ENCODE measurements at places on chromosomes 5 and 9.

- no peaks in the 10 kb centered on the region for H3K4me1 ChIP-seq
- no peaks in the 10 kb centered on the region for H3K27me3 ChIP-seq
- peak; percentile 88 for DNase-seq
- no peaks in the 10 kb centered on the region for H3K36me3 ChIP-seq
These were observed 341.1 kb downstream of the ASTN2 start for GRCh38 chr9:117073539-117074341.

GRCh38 chr9:93300585-93301081 lies 116.7 kb downstream of the WNK2 start:
- no peak for DNase-seq
- no peak overlapping the region for H3K27ac ChIP-seq
- H3K4me1 ChIP-seq, result no peaks in the 10 kb centered on the region
- H3K27me3 ChIP-seq, result no peaks in the 10 kb centered on the region
- H3K4me3 ChIP-seq, result no peak overlapping the region

DNA sequence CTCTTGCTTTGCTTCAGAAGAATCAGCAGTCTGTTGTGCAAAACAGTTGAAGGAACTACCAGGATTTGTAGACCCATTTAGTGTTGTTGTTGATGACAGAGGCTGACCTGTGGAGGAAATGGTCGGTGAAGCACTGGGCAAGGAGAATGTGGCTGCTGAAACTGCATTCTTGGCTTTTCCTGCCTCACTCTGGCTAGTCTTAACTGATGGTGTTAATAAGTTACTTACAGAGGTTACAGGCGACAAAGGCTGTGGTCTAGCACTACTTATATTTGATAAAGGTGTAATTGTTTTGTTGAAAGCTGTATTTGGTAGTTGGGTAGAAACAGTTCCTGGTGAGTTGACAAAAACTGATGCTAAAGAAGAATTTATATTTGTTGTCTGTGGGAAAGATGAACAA lies 31.5 kb downstream of the MLANA start:
- DNase-seq, result no peak
- H3K27me3 ChIP-seq, result no peaks in the 10 kb centered on the region
- H3K4me3 ChIP-seq, result no peak overlapping the region
- H3K4me1 ChIP-seq, result no peaks in the 10 kb centered on the region

- peaks cover 29% of the 10 kb centered on the region for H3K4me1 ChIP-seq
- no peaks in the 10 kb centered on the region for H3K27me3 ChIP-seq
- H3K4me3 ChIP-seq, result no peak overlapping the region
- no peaks in the 10 kb centered on the region for H3K36me3 ChIP-seq
- no peak for DNase-seq
- no peak overlapping the region for H3K27ac ChIP-seq
These were observed 19.2 kb downstream of the IRF1 start for GRCh38 chr5:132471151-132471907.

DNA sequence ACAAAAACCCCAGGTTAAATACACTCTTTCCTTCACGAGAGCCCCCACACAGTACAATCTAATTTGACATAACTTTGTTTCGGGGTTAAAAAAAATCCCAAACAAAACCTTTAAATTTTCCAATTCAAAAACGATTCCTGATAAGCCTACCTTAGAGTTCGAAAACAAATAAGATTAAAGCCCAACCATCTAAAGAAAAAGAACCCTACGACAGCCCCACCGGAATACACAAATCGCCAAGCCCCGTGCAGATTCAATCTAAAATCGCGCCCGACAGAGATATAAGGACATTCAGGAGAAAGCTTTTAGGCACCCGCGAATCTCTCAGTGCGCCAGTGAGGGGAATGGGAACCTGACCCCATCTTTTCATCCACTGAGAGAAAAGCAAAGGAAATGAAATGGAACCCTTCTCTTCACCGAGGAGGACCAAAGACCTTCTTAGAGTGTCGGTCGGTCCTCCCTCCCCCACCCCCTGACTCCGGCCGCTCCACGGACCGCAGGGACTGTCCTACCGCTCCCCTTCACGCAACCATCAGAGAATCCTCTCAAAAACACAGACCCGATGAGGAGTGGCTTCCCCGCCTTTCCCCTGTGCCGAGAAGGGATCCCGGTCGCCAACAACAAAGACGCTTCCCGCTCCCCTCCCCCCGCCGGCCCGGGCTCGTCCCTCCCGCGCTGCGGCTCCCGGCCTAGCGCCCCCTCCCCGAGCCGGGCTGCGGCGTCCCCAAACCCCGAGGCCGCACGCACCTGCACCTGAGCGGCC lies 925 bp downstream of the ABHD17B start:
- peaks cover 4% of the 10 kb centered on the region for H3K4me1 ChIP-seq
- H3K36me3 ChIP-seq, result peaks cover 4% of the 10 kb centered on the region
- peak overlapping the region; percentile 74 for H3K27ac ChIP-seq
- no peak for DNase-seq
- H3K27me3 ChIP-seq, result no peaks in the 10 kb centered on the region

DNA sequence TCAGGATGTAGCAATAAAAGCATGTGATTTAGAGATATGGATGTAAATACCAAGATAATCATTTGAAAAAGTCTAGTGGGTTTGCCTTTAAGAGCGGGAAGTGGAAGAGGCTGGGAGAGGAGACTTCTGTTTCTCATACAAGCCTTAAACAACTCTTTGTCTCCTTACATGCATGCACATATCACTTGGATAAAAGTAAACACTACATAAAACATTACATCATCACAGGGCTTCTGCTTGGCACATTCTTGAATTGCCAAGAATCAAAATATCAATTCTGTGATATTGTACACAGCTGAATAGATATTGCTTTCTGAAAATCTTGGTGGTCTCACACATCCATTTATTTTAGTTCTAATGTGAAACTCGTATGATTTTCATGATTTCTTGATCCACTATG lies 57.6 kb downstream of the FOXD1 start:
- no peak overlapping the region for H3K4me3 ChIP-seq
- H3K27ac ChIP-seq, result no peak overlapping the region
- no peak for DNase-seq
- no peaks in the 10 kb centered on the region for H3K4me1 ChIP-seq
- H3K27me3 ChIP-seq, result no peaks in the 10 kb centered on the region

- no peaks in the 10 kb centered on the region for H3K27me3 ChIP-seq
- DNase-seq, result no peak
- H3K4me1 ChIP-seq, result no peaks in the 10 kb centered on the region
- H3K27ac ChIP-seq, result no peak overlapping the region
These were observed 114.9 kb downstream of the MLLT3 start for GRCh38 chr9:20507431-20507830.

DNA sequence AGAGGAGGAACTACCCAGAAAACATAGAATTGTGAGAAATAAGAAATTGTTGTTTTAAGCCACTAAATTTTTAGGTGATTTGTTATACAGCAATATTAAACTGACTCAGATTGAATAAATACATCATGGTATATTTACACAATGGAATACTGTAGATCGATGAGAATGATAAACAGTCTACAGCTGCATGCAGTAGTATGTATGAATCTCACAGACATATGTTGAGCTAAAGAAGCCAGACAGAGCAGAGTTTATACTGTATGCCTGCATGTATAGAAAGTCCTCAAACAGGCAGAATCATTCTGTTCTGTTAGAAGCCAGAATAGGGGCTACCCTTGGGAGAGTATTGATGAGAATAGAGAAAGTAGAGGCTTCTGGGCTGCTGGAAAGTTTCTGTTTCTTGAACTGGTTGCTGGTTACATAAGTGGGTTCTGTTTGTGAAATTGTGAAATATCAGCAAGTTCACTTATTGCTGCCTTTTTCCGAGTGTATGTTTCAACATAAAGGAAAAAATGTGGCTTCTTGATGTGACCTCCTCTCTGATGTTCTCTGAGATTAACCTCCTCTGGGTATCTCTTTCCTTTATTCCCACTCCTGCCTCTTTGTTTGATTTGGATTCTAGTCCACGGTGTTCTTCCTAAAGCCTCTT lies 9.6 kb downstream of the KIAA1958 start:
- H3K4me3 ChIP-seq, result no peak overlapping the region
- H3K4me1 ChIP-seq, result no peaks in the 10 kb centered on the region
- no peaks in the 10 kb centered on the region for H3K27me3 ChIP-seq
- no peak for DNase-seq
- H3K27ac ChIP-seq, result no peak overlapping the region

DNA sequence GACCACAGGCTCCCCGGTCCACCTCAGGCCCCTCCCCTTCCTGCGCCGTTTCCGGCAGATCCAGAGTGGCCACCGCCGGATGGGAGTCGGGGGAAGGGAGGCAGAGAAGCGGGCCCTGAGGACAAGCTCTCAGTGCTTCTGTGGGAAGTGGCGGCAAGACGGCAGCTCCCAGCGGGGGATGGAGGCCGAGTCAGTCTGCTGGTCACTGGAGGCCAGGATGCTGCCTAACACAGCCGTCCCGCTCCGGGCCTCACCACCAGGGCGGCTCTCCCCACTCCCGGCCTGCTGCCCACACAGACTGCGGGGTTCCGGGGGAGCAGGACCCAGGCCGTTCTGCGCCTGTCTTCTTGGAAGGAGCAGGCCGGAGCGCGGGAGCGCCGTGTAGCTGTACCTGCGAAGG lies 31.4 kb downstream of the FXN start:
- H3K36me3 ChIP-seq, result peaks cover 4% of the 10 kb centered on the region
- no peaks in the 10 kb centered on the region for H3K27me3 ChIP-seq
- no peaks in the 10 kb centered on the region for H3K4me1 ChIP-seq
- no peak overlapping the region for H3K27ac ChIP-seq

GRCh38 chr5:180820788-180821321 lies 18.2 kb upstream of the MGAT1 start:
- no peaks in the 10 kb centered on the region for H3K27me3 ChIP-seq
- H3K4me3 ChIP-seq, result no peak overlapping the region
- no peak overlapping the region for H3K27ac ChIP-seq
- H3K36me3 ChIP-seq, result no peaks in the 10 kb centered on the region
- DNase-seq, result peak; percentile 40

DNA sequence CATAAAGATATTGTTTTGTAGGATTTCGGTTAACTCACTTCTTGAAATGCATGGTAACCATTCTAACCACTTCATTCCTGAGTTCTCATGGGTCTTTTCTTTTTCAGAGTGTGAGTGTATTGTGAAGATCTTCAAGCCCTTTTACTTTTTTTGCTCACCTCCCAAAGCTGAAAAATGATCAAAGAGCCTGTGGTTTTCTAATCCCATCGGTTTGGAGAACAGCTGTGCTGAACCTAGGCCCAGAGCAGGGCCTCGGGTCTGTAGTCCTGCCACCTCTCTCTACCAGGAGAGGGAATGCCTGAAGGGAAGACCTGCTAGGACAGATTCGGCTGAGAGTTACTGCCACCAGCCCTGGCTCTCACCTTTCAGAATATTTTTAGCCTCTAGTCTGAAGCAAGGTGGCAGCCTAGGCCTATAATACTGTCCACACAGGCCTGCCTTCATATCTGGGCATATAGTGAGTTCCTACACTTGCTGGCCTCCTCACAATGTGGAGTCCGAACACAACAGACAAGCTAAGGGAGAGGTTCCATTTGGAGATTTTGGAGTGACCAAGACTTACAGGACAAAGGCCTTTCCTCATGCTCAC lies 13.8 kb downstream of the RGMB start:
- H3K4me1 ChIP-seq, result no peaks in the 10 kb centered on the region
- no peaks in the 10 kb centered on the region for H3K27me3 ChIP-seq
- no peak overlapping the region for H3K27ac ChIP-seq

DNA sequence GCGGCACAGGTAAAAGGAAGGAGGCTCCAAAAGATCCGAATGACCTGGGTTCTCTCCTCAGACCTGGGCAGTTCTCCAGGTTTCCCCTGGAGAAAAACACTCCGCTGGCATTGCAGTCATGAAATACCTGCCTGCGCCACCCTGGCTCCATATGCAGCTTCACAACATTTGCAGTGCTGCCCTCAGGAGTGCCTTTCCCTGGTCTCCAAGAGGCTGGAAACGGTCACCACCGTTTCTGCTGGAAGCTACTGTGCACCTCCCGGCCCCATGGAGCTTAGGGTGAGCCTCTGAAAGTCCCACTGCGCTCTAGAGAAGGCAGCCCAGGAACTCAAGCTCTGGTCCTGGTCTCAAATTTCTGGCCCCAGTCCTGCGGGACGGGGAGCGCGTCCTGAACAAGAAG lies 670 bp downstream of the UGT3A1 start:
- no peak overlapping the region for H3K4me3 ChIP-seq
- H3K27ac ChIP-seq, result no peak overlapping the region
- no peaks in the 10 kb centered on the region for H3K27me3 ChIP-seq
- no peaks in the 10 kb centered on the region for H3K36me3 ChIP-seq
- H3K4me1 ChIP-seq, result peaks cover 2% of the 10 kb centered on the region

- peaks cover 9% of the 10 kb centered on the region for H3K4me1 ChIP-seq
- DNase-seq, result no peak
- H3K4me3 ChIP-seq, result no peak overlapping the region
- no peak overlapping the region for H3K27ac ChIP-seq
- no peaks in the 10 kb centered on the region for H3K36me3 ChIP-seq
These were observed 97.0 kb downstream of the DRD1 start for GRCh38 chr5:175347027-175347426.

GRCh38 chr5:107979900-107980299 lies 309.2 kb upstream of the EFNA5 start:
- H3K4me3 ChIP-seq, result no peak overlapping the region
- H3K27ac ChIP-seq, result no peak overlapping the region
- no peaks in the 10 kb centered on the region for H3K27me3 ChIP-seq
- DNase-seq, result no peak

DNA sequence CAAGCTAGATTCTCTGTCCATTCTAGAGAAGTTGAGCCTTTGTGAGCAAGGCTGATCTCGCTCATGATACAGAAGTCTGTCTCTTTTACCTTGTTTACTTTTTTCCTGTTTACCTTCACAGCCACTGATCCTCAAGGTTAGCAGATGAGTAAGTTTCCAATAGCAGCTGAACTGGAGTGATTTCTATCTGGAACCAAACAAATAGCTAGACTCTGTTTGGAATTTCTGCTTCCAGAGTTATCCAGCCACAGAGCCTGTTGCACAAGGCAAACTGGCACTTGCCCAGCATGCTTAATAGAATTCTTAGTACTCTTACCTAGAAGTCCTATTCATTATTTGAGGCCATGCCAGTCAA lies 12.8 kb upstream of the PANK3 start:
- H3K4me3 ChIP-seq, result no peak overlapping the region
- H3K36me3 ChIP-seq, result no peaks in the 10 kb centered on the region
- peak; percentile 66 for DNase-seq
- no peaks in the 10 kb centered on the region for H3K27me3 ChIP-seq

GRCh38 chr5:141960018-141960417 lies 2.0 kb upstream of the PCDH12 start:
- no peak overlapping the region for H3K4me3 ChIP-seq
- DNase-seq, result no peak
- no peaks in the 10 kb centered on the region for H3K4me1 ChIP-seq
- no peaks in the 10 kb centered on the region for H3K27me3 ChIP-seq
- H3K36me3 ChIP-seq, result no peaks in the 10 kb centered on the region

GRCh38 chr5:142825378-142826089 lies 55.4 kb downstream of the ARHGAP26 start:
- no peaks in the 10 kb centered on the region for H3K36me3 ChIP-seq
- H3K27me3 ChIP-seq, result no peaks in the 10 kb centered on the region
- no peaks in the 10 kb centered on the region for H3K4me1 ChIP-seq
- no peak overlapping the region for H3K4me3 ChIP-seq

- peaks cover 28% of the 10 kb centered on the region for H3K4me1 ChIP-seq
- H3K27me3 ChIP-seq, result no peaks in the 10 kb centered on the region
These were observed 12.6 kb upstream of the SPARC start for GRCh38 chr5:151699071-151699901.

- no peaks in the 10 kb centered on the region for H3K4me1 ChIP-seq
- no peak overlapping the region for H3K27ac ChIP-seq
- H3K36me3 ChIP-seq, result no peaks in the 10 kb centered on the region
- no peak overlapping the region for H3K4me3 ChIP-seq
- H3K27me3 ChIP-seq, result no peaks in the 10 kb centered on the region
These were observed 7.9 kb downstream of the CYSTM1 start for GRCh38 chr5:140182803-140183367.

GRCh38 chr5:42768106-42768504 lies 11.5 kb downstream of the CCDC152 start:
- H3K4me1 ChIP-seq, result no peaks in the 10 kb centered on the region
- no peak overlapping the region for H3K27ac ChIP-seq
- no peaks in the 10 kb centered on the region for H3K36me3 ChIP-seq
- no peaks in the 10 kb centered on the region for H3K27me3 ChIP-seq
- DNase-seq, result no peak
